ENCODE measurements at places on chromosomes 2 and 18.

DNA sequence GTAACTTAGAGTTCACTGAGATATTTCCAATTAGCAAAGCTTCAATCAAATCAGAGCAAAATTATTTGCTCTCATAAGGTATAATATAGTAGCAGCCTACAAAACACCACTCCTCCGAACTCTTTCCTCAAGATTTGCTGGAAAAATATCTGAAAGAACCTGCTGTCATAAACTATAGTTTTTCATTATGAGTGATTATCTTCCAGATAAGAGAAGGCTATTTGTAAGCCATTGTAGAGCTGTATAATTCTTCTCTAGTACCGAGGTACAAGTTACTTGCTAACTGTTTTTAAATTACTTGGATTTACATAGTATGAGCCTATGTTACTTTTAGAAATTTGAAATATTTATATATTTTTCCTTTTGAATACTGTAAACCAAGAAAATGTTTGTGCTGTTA is 2.1 kb downstream of the NDC80 start:
- no peak for DNase-seq

GRCh38 chr2:132282911-132283310 is 121.2 kb upstream of the ANKRD30BL start:
- DNase-seq, result no peak

DNA sequence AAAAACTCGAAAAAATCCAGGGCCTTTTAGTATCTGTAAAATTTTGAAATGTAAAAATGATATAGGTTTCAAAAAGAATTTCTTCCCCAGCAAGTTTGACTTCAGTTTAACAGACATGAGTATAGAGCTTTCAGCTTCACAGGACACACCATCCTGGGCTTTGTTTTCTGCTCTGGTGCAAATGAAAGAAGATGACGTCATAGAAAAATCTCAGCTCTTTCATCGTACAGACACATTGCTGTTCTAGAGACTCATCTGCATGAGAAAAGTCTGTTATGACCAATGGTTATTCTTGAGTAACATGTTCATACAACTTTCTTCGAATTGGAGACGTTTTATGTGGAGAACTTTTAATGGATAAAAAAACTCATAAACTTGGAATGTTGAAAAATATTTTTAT is 111.7 kb upstream of the DYNAP start:
- DNase-seq, result no peak

DNA sequence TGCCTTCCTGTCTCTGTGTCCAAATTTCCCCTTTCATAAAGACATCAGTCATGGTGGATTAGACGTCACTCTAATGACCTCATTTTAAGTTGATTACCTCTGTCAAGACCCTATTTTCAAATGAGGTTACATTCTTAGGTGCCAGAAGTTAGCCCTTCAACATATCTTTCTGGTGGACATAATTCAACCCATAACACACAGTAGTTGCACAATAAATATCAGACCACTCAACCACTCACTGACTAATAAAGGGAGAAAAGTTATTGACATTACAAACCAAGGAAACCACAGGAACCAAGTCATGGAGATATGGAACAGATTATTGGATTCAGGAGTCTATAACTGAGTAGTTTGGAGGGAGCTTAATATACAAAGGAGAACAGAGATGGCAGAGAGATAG is 377.4 kb upstream of the ACVR2A start:
- DNase-seq, result no peak

GRCh38 chr2:25387876-25388449 is 46.2 kb upstream of the DNMT3A start:
- DNase-seq, result no peak

DNA sequence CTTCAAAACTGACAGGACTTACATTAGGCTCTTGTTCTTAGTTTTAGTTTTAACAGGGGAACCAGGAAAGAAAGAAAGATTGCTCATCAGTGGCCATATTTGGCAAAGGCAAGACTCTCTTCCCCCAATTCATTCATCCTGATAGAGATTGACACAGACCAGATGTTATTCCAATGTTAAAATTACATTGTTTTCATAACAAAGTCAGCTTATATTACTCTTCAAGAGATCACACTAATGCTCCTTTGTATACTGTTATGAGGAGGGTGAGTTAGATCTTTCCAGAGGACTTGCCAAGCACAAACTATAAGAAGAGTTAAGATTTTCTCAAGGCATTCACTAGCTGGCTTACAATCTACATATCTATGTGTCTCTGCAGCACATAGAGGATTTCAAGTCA is 252.1 kb downstream of the SLC8A1 start:
- DNase-seq, result peak; percentile 60

DNA sequence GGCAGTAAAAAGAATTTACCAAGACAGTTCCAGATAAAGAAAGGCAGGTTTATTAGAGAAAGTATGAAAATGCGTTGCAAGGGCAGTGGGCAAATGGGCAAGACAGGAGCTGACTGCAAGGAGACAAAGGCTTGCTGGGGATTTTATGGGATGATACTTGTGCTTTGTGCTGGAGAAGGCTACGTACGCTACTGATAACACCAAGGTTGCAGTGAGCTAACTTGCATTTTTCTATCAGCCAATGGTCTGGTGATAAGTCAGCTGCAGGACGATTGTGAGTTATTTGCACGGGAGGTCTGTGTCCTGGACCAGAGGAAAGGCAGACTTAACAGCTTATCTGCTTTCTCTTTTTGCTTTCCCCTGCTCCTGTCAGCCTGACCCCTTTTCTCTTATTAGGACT is 116.5 kb downstream of the PMS1 start:
- DNase-seq, result no peak

DNA sequence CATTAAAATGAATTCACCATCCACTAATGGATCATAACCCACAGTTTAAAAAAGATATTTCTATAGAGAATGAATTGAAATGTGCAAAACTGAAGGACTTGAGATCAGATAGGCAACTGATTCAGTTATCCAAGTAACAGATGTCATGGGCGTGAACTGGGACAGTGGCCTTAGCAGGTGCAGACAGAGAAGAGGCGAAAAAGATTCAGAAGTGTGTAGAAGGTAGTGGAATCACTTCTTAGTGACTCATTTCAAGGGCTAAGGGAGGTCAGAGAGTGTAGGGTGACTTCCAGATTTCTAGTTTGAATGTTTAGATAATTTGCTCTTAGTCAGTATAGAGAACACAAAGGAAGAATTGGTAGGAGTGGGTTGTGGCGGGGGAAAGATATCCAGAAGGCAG is 79.7 kb downstream of the EHBP1 start:
- DNase-seq, result no peak

DNA sequence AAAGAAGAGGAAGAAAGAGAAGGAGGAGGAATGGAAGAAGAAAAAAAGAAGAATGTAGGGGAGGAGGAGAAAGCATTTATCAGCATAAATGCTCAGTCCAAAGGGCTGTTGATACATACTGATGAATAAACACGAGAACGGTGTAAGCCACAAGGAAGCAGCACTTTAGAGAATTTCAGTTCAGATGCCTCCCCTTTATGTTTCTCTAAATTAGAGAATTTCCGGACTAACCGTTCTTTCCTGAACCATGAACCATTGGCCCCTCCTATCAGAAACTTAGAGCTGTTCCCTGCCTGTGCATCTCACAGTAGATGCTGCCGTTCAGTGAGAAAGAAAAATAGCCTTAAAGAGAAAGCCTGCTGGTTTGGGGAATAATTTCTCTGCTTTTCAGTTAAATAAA is 49.2 kb upstream of the TUBA3D start:
- DNase-seq, result no peak

DNA sequence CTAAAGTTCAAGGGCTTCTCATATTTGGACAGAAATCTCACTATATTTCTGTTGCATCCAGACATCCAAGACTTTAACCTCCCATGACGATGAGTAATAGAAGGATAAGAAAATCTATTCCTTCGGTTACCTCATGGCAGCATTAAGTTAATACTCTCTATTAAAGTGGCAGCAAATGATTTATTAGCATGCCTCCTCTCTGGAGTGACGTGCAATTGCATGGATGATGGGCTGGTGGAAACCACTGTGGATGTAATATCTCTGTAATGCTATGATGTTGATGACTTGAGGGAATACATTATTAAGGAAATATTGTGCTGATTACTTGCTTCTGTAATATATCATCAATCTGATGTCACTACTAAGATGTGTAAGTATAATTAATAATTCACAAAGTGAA is 336.8 kb downstream of the DSEL start:
- DNase-seq, result no peak

DNA sequence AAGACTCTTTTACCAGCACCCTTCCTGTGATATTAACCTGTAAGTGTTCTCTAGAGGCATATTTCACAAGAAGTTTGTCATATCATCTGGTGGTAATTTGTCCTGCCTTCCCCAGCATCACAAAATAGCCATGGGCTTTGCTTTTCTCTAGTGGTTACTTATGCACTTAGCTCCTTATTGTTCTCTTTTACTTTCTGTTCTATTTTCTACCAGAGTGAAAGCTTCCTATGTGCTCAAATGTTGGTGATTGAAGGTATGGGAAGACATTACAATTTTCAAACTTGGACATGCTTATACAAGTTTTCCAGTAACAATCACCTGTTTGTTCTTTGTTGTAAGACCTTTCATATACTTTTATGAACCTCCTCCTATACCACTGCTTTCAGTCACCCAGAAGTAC is 87.0 kb upstream of the KCNH7 start:
- DNase-seq, result no peak

- DNase-seq, result no peak
Measured at GRCh38 chr2:119219873-119220272, 3.8 kb upstream of the STEAP3 start.

DNA sequence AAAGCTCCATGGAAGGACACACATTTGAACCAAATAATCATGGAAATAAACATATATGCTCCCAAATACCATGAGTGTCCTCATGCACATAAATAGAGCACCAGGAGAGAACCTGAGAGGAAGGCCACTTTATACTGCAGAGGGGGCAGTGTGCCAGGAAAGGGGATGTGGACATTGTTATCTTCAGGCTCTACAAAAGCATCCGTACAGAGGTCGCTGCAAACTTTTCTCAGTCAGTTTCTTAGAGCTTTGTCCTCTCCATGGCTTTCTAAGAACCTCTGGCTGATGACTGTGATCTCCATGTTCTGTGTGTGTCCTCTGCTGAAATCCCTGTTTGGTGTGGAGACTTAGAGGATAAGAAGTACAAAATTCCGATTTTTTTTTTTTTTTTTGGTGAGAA is 515.7 kb downstream of the CNTNAP5 start:
- no peak for DNase-seq

DNA sequence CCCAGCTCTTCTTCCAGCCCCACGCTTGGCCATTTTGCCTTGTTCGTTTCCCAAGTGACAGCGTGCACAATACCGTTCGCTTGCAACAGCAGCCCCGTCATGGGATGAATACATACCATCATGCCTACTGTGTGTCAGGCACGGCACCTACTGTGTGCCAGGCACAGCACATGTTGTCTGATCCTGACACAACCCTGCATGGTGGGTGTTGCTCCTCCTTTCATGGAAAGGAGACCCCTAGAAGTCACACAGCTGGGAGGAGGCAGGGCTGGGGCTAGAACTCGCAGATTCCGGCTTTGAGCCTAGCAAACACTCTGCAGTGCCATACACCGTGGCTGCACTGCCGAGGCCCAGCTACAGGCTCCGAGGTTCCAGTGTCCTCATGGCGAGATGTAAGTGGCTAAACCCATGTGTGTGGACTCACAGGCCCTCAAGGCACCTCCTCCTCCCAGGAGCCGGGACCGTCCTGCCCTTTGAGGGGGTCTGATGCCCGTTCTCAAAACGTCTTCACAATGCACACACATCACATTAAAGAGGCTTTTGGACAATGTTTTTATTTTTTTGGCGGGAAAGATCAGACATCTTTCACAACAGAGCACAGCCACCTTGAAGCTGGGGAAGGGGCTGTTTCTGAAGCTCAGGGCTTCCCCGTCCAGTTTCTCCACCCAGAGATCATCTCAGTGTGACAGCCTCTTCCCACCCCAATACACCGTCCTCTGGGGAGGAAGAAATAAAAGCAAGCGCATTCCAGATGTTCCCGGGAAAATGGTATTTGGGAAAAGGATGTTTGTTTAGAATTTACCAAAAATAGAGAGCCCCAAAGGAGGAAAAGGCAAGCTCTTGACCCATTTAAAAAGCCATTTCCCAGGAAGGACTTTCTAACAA is 64.9 kb downstream of the HS1BP3 start:
- peak; percentile 51 for DNase-seq
